Epithelial cell of umbilical artery (primary cell): ENCODE measurements at places on chromosomes 4 and X. TPM values are rescaled to one million over a fixed set of nuclear protein-coding genes. Genes with fewer than 3 reads are reported as not detected.

CENPVL1 gene
- not detected in 2 replicates for total RNA-seq

BEX5 gene
- total RNA-seq: 5.5 and 6.5 TPM in 2 replicates

TMPRSS11A gene
- not detected in 2 replicates for total RNA-seq

AVPR2 gene
- total RNA-seq: 0.46 TPM in 1 of 2 replicates, not detected in the other

RHOH gene
- total RNA-seq: under 0.01 TPM in 1 of 2 replicates, not detected in the other

NKAP gene
- total RNA-seq: 3.0 and 4.2 TPM in 2 replicates

MAGEB2 gene
- not detected in 2 replicates for total RNA-seq

TKTL2 gene
- not detected in 2 replicates for total RNA-seq

CT45A5 gene
- total RNA-seq: not detected in 2 replicates

TLR6 gene
- 0.65 and 0.76 TPM in 2 replicates for total RNA-seq
